ENCODE measurements at places on chromosomes 6 and 20.

DNA sequence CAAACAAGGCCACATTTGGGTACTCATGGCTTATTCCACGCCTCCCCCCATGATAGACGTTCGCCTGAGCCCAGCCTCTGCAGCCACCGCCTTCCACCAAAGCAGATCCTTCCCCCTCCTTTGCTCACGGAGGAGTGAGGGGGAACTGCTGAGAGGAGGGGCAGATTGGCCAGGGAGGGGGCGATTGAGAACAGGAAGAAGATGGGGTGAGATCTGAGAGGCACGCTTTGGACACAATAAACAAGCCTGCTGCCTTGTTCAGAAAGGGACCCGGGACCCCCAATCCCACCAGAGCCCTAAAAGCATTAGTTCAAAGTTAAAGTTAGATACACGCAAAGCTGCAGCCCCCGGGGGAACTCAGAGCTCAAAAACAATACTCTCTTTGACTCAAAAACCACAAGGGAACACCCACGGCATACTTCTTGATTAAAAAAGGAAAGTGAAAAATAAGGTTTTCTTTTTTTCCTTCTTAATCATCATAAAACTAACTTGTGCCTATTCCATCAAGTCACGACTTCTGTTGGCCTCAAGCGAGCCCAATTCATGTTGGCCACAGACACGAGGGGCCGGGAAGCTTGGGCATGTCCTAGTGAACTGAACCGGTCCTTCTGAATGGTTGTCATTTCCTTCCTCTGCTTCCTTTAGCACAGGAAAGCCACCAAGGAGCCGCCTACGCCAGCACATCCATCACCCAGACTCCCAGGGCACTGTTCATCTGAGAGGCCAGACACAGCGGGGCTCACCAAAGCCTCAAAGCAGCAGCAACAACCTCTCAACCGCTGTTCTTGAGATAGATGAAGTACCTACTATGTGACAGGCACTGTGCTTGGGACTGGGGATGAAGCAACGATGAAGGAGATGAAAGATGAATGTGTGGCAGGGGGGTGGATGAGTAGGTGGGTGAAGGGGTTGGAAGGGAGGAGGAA, 44.7 kb downstream of the NFATC2 start:
- peak; percentile 7 for DNase-seq

DNA sequence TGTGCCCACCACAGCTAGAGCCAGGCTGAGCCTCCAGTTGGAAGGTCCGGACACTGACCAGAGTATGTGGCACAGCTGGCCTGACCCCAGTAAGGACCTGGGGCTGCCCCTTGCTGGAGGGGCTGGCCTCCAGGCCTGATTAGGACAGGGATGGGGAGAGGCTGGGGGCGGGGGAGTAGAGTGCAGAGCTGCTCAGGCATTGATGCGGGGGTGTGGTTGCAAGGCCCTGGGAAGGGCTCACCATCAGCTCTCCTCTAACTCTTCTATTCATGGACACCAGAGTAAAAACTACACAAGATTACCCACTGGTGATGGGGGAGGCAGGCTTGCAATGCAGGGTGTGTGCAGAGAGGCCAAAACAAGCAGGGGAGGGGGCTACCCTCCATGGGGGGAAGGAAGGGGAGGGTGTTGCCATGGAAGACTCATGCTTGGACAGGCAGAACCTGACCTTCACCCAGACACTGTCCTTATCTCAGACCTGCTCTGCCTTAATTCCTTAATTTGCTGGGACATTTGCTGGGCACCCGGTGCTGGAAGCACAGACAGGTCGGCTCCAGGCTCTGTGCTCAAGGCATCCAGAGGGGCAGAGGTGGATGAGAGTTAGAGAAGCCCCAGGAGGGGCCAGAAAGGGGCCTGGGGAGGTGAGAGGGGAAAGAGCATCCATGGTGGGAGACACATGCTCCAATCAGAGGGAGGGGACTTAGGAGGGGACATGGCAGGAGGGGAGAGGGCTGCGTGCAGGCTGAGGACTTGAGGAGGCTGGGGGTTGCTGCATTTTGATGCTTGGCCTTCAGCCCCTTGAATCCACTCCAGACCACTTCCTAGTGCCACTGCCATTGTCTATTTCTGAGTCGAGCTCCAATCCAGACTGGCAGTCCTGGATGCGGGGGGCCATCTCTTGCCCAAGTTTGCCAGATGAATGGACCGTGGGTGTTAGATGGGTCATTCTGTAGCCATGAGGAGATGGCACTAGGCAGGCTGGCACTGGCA, 7.6 kb upstream of the EMILIN3 start:
- DNase-seq = no peak

DNA sequence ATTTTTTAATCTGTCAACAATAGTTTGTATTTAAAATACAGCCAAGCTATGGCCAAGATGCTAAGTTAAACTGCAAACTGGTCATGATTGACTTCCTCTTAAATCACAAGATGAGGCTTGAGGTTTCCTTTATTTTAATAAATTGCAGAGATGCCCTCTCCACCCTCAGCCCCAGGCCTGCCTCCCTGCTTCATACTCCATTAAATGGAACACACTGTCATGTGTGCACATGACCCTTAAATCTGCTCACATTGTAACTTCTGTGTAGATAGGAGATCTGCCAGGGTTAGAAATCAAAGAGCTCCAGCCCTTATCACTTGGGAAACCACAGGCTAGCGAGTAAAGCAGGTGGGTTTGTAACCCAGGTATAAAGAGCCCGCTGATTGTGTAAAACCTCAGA, 20.8 kb downstream of the DUSP22 start:
- no peak for DNase-seq

- no peak for DNase-seq
Observed at GRCh38 chr6:109290143-109290931, 91.9 kb downstream of the CD164 start.

DNA sequence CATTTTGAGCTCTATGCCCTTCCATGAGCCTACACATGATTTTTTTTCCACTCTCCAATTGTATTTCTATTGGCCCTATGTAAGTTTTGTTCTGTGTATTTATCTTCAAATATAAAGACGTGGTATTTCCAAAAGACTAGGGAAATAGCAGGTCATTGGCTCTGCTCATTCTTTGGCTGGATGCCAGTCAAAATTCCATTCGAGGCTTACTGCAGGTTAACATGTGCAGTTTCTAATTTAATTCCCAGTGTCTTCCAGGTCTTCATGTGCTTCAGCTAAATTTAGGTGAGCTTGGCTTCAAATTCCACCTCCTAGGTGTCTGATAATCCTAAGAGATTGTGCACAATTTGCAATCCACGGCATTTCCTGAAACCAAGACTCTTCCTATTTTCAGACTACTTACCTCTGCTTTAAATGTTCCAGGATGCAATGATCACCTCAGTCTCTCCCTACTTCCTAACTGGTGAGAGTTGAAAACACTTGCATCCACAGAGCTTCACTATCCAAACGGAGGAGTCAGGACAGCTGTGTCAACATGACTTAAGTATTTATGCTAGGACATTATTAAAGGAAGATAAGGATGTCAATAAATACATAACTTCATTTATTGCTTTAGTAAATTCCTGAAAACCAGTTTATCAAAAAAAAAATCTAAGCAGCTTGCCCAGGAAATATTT, 236.1 kb downstream of the COL12A1 start:
- DNase-seq = no peak

GRCh38 chr20:11549172-11550103, 368.3 kb upstream of the BTBD3 start:
- no peak for DNase-seq

- peak; percentile 30 for DNase-seq
Observed at GRCh38 chr6:112163295-112164257, 76.2 kb downstream of the FAM229B start.

DNA sequence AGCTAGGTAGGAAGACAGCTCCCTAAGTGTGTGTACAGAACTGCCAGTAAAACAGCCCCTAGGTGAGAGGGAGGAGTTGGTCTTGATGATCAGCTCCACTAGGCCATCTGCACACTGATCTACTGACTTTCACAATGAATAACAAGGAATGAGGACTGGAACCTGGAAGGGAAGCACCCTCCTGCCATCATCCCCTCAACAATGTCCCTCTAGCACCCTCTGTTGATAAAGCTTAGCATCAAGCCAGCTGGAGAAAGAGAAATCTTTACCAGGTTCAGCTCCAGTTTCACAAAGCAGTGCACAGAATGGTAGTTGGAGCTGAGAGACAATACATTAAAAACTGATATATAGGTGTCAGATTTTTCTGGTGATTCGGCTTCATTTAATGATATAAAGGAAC, 57.2 kb upstream of the IRAK1BP1 start:
- DNase-seq = no peak

GRCh38 chr6:24933868-24934401, 1.8 kb downstream of the RIPOR2 start:
- no peak for DNase-seq

DNA sequence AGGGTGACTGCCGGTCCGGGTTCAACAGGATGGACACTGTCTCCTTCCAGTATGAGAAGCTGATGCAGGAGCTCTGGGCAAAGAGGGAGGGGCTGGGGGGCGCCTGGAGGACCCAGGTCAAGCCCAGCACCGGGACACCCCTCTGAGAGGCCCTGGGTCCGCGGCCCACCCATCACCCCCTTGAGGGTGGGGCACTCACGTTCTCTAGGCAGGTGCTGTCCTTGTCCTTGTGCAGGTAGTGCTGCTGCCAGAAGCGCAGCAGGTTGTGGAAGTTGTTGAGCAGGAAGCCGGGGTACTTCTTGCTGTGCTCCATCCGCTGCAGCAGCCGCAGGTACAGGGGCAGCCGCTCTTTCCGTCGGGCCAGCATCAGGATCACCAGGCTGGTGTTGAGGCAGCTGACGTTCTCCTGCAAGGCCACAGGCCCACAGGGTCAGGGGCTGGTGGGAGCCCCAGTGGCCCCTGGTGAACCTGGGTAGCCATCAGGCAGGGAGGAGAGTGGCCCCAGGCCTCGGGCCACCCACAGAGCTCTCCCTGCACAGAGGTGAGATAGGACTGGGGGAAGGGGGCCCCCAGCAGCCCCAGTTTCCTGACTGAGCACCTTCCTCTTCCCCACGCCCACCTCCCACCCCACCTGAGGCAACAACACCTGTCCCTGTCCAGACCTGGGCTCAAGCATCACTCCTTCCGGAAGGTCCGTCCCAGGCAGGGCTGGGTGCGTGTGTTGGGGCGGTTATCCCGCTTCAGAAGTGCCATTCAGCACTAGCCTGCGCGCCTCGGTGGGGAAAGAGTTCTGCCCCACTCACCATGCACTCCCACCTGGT, 47.8 kb downstream of the MYH7B start:
- no peak for DNase-seq

GRCh38 chr6:19697744-19698290, 139.4 kb upstream of the ID4 start:
- DNase-seq = no peak

GRCh38 chr6:93985953-93986352, 566.6 kb upstream of the EPHA7 start:
- no peak for DNase-seq

GRCh38 chr6:38088829-38089228, 269.3 kb downstream of the ZFAND3 start:
- no peak for DNase-seq

- DNase-seq = no peak
Observed at GRCh38 chr6:100622907-100623692, 158.4 kb upstream of the SIM1 start.

- no peak for DNase-seq
Observed at GRCh38 chr20:48733296-48733790, 94.5 kb downstream of the PREX1 start.

GRCh38 chr20:14012671-14013070, 17.4 kb downstream of the MACROD2 start:
- DNase-seq = no peak

- no peak for DNase-seq
Observed at GRCh38 chr20:42067174-42067573, 449.0 kb upstream of the CHD6 start.

DNA sequence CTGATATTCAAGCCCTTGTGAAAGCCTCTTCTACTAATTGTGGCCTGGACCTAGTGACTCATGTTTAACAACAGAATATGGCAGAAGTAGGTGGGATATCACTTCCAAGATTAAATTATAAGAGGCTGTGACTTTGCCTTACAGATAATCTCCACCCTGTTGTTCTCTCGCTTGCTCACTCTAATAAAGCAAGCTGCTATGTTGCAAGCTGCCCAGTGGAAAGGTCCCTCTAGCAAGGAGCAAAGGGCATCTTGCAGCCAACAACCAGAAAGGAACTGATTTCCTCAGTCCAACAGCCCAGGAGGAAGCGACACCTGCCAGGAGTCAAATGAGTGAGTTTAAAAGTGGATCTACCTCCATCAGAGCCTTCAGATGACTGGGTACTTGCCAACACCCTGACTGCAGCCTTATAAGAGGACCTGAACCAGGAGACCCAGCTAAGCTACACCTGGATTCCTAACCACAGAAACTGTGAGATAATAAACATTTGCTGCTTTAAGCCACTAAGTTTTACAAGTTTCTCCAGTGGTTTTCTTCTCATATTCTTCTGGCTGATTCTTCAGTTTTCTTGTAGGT, 112.6 kb downstream of the FRK start:
- DNase-seq = no peak

DNA sequence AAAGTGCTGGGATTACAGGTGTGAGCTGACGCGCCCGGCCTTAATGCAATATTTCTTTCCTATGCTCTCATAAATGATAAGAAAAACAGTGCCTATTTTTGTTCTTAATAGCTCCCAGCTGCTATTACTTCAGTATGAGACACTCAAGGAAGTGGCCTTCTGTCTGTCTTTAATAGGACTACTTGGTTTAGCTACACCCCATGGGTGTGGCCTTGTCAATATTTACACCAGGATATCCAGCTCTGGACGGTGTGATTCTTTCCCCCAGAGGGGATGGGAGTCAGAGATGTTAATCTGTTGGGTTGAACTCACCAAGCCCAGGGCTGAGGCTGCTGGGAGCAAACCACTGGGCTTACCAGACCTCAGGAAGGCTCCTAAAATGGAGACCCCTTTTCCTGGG, 134.2 kb downstream of the CEP57L1 start:
- DNase-seq = no peak

- DNase-seq = no peak
Observed at GRCh38 chr20:53003420-53004154, 31.4 kb downstream of the TSHZ2 start.

- no peak for DNase-seq
Observed at GRCh38 chr6:145929037-145929633, 35.0 kb downstream of the SHPRH start.

DNA sequence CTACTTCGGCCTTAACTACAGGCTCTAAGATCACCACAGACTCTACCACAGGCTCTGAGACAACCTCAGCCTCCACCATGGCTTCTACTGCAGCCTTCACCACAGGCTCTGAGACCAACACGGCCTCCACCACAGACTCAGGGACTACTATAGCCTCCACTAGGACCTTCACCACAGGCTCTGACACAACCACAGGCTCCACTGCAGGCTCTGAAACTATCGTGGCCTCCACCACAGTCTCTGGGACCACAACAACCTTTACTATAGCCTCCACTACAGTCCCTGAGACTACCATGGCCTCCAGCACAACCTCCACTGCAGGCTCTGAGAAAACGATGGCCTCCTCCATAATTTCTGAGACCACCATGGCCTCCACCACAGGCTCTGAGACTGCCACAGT, 15.3 kb downstream of the MUC22 start:
- DNase-seq = no peak

GRCh38 chr20:64115171-64115911, 8.0 kb upstream of the NPBWR2 start:
- no peak for DNase-seq

Data from C1 segment of cervical spinal cord (tissue), 14 donors.